ENCODE measurements at places on chromosomes 1 and 21.

- DNase-seq: no peak
Observed at GRCh38 chr1:93081716-93082115, 2.6 kb downstream of the MTF2 start.

DNA sequence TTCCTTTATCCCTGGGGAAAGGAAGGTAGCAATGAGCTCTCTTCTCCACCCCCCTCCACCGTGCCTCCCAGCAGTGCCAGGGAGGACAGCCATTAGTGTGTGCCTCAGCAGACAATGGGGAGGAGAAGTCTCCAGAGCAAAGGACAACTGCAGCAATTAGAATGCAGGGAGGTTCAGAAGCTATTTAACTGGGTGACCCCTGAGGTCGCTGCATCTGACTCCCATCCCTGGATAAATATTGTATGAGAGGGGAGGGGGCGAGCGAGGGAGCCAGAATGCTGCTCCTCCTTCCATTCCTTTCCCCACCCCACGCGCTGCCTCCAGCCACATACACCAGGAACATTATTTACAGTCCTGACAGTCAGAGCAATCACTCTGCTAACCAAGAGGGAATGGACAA is 59.0 kb downstream of the ERI3 start:
- DNase-seq: no peak

GRCh38 chr1:114075546-114076242 is 78.0 kb downstream of the SYT6 start:
- no peak for DNase-seq

DNA sequence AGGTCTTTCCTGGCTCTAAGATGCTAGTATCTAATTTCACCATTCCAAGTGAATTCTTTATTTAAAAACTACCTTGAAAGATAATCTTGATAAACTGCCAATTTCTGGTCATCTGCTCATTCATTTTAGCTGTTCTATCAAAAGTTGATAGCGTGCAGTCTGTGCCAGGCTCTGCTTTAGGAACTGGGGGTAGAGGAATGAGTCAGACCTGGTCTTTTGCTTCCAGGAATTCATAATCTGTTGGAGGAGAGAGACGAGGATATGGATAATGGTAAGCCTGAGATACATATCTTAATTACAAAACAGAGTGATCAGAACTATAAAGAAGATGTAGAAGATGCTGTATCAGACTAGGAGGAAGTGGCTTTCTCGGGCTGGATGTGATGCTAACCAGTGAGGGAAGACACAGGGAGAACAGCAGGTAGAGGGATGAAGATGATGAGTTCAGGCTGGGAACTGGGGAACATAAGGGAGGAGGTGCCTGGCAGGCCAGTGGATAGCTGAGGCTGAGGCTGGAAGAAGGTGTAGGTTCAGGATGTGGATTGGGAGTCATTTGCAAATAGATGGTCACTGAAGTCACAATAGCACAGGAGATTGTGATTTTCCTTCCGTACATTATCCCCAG is 12.3 kb upstream of the PHC2 start:
- no peak for DNase-seq

DNA sequence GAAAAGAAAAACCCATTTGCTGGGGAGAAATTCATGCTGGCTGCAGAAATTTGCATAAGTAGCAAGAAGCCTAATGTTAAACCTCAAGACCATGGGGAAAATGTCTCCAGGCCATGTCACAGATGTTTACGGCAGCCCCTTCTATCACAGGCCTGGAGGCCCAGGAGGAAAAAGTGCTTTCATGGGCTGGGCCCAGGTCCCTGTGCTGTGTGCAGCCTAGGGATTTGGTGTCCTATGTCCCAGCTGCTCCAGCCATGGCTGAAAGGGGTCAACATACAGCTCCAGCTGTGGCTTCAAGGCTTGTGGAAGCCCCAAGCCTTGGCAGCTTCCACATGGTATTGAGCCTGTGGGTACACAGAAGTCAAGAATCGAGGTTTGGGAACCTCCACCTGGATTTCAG is 93.0 kb downstream of the HFM1 start:
- DNase-seq: no peak

GRCh38 chr1:2224170-2224584 is 3.9 kb upstream of the SKI start:
- no peak for DNase-seq

- DNase-seq: no peak
Observed at GRCh38 chr1:20730690-20731056, 1.8 kb downstream of the SH2D5 start.

DNA sequence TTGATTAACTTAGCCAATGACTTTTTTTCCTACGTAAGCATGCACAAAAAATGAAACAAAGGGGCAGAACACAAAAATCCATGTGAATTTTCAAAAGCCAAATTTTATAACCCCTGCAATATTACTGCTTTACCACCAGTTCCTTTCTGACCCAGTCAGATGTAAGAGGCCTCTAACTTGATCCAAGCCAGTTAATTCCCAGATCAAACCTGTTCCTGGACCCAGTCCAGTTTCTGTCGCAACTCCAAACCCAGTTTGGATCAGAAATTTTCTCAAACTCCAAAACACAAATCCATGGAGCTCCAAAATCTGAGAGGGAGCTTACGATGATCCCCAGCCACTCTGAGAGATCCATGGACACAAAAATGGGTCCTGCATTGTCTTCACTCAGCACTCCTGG is 7.8 kb upstream of the ZYG11A start:
- DNase-seq: no peak

DNA sequence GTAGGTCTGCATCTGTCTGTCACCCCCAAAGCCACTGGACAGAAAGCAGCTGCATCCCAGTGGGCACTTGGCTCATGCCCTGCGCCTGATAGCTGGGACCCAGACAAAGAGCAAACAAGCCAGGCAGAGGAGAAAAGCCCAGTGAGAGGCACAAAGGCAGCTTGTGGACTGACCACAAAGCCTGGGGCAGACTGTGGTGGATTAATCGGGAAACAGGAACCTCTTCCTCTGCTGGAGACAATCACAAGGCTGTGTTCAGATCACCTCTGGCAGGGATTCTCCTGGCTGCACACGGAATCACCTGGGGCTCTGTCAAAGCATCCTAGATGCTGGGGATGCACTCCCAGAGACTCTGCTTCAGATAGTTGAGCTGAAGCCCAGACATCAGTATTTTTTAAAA is 15.2 kb upstream of the GJB5 start:
- DNase-seq: no peak

- DNase-seq: no peak
Observed at GRCh38 chr1:212688341-212689047, 11.1 kb downstream of the BATF3 start.

DNA sequence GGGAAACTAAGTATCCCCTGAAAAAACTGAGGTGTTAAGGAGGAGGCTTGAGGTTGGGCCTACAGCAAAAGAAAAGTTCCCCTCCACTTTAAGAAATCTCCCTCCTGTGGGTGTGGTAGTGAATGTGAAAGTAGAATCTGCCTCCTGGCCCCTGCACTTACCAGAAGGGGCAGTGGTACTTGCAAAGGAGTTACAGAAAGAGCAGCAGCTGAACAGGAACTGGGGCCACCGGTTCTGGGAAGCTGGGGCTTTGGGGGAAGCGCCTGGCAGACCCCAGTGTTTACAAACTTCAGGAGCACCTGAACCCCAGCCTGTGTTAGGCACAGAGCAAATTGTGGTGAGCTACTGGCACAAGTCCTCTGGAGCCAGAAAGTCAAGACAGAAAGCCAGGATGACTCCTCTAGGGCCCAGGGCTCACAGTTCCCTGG is 250.2 kb upstream of the FGGY start:
- DNase-seq: peak; percentile 51

DNA sequence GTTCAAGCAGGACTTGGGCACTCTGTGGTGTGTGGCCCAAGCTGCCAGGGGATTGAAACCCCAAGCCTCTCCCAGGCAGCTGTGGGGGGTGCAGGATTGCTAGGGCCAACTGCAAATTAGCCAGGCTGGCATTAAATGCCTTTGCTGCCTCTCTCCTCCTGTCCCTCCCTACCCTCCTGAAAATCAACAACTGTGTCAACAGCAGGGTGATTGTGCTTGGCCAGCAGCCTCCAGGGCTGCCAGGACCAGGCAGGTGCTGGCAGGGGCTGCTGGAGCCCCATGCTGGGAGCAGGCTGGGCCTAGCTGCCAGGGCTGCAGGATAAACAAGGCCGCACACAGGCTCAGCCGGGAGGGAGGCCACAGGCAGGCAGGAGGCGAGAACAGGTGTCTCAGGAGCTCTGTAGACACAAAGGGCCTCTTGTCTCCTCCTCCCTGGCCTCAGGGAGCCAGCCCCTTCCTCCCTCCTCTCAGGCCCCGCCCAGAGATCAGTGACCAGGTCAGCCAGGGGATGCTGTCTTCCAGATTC is 11.4 kb downstream of the SOX13 start:
- DNase-seq: no peak

DNA sequence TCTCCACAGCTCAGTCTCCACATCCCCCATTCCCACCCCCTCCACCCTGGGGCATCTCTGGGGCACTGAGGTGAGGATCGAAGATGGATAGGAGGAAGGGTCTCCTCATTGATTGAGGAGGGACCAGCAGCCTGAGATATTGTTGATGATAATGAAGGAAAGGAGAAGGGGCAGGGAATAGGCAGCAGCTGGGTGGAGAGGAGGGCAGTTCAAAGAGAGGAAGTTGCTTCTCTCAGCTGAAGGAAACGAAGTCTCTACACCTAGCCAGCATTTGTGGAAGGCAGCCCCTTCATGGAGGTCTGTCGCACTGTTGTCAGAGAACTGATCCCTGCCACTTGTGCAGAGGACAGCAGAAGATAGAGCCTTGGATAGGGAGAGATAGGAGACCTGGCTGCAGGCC is 5.7 kb downstream of the KNCN start:
- DNase-seq: no peak

GRCh38 chr1:112284796-112285195 is 111.2 kb upstream of the CTTNBP2NL start:
- no peak for DNase-seq

GRCh38 chr21:17051054-17051453 is 461.8 kb upstream of the CXADR start:
- no peak for DNase-seq

GRCh38 chr1:208536212-208536611 is 292.0 kb upstream of the PLXNA2 start:
- DNase-seq: no peak

DNA sequence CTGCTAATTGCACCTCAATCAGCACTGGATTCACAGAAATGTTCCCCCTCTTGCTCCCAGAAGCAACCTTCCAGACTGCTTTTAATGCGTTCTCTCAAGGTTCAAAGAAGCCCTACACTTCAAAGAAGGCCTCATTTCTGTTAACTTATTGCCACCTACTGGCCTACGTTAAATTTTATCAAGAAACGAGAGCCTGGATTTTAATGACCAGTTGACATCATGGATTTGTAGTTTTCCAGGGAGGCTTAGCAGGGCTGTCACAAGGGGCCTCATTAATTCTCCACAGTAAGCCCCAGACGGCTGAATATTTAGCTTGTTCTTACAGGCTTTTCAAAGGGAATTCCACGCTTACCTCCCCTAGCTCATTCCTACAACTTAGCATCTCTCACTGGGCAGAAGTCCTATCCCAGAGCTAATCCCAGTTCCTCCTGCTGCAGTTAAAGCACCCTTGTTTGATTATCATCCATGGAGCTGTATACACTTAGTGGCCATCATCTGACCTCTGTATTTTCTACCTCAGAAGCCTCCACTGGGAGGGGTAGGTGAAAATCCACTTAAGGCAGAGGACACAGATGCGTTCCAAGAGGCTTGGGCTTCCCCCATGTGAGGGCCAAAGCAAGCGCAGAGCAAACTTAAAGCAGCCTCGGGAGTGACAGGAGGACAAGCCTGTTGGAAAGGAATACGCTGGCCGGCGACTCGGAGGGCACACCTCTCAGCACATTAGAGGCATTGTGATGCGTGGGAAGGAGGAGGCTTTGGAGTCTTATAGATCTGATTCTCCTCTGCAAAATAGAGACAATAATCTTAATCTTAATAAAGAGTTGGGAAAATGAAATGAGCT is 32.2 kb upstream of the CYP4X1 start:
- no peak for DNase-seq

GRCh38 chr21:34072145-34073031 is 990 bp upstream of the MRPS6 start:
- no peak for DNase-seq

- DNase-seq: no peak
Observed at GRCh38 chr1:97384294-97384968, 536.4 kb downstream of the DPYD start.

GRCh38 chr1:205534444-205534985 is 30.0 kb downstream of the CDK18 start:
- no peak for DNase-seq

GRCh38 chr1:103576065-103576464 is 4.7 kb downstream of the AMY2B start:
- DNase-seq: no peak

DNA sequence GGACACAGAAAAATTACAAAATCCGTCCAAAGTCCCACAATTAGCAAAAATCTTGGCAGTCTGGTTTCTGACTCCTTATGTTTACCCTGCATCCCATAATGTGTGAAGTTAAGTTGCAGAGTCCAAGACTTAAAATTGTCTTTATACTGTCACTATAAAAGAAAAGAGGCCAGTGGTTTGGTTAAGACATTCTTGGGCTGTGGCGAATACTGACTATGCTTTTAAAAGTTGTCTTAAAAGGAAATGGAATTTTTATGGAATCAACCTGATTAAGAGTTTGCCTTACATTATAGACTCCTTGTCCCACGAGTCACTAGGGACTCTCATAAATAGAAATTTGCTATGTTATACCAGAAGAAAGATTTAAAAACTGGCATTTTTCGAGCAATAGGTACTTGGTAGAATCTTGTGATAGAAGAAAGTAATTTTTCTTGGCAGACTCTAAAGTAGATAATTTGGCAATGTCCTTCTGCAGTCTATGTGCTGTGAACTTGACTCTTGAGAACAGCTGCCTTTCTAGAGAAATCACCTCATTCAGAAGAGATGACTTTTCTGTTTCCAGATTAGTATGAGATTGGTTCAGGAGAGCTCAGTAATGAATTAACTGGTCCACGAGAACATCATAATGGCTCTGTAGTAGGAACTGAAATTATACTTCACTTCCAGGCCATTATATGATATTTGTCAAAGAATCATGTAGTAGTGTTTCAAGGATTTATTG is 31.8 kb downstream of the NTNG1 start:
- no peak for DNase-seq

DNA sequence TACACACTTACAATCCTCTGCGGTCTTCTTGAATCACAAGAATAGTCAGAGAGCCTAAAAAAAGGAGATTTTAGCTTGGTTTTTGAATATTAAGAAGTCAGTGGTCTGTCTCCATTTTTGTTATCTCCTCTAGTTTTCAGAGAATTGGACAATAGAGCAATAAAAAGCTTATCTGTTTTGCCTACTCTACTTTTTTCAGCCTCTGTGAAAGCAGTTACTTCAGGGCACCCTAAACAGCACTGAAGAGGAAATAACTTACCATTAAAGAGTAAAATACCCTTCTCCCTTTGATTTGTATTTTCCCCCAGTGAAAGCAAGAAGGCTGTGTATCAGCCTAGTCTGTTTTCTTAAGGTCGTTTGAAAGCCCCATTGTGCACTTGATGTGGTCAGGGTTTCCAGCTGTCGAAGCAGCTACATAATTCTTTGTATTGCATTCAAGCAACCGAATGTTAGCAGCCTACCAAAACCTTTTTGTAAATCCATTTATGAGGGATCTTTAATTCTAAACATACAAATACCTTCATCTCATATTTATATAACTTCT is 1.0 kb downstream of the NTMT2 start:
- DNase-seq: no peak
